Stimulated activated CD8-positive, alpha-beta memory T cell treated with anti-CD3 and anti-CD28 coated beads, Interleukin-7, amount 100 ng/mL, for 48 hours (primary cell): ENCODE measurements at places on chromosomes 13 and 19.
A peak's percentile ranks its signal among the peaks of the same experiment; 100 is the strongest.

- no peak for DNase-seq
These were observed 19.6 kb upstream of the C19orf33 start for GRCh38 chr19:38284422-38284821.

GRCh38 chr13:43761616-43762315 lies 25.0 kb downstream of the ENOX1 start:
- no peak for DNase-seq

DNA sequence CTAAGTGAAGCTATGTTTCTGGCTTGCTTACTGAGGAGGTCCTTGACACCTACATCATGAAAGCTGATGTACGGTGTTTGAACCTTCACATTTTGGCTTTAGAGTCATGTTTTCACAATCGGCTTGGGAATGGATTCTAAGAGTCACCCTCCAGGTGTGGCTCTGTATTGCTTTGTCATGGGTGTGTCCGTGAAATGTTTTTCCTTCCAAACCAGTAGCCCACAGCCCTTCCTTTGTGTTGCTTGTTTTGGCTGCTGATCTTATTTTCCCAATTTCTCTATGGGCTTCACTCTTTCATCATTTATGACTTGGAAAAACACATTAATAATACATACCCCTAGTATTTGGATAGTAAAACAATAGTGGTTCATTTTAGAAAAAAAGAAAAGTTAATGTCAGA lies 240.6 kb downstream of the GGACT start:
- DNase-seq, result no peak

GRCh38 chr19:48608798-48609263 lies 2.3 kb downstream of the SPACA4 start:
- no peak for DNase-seq

GRCh38 chr13:43444081-43444480 lies 342.7 kb downstream of the ENOX1 start:
- DNase-seq, result no peak

DNA sequence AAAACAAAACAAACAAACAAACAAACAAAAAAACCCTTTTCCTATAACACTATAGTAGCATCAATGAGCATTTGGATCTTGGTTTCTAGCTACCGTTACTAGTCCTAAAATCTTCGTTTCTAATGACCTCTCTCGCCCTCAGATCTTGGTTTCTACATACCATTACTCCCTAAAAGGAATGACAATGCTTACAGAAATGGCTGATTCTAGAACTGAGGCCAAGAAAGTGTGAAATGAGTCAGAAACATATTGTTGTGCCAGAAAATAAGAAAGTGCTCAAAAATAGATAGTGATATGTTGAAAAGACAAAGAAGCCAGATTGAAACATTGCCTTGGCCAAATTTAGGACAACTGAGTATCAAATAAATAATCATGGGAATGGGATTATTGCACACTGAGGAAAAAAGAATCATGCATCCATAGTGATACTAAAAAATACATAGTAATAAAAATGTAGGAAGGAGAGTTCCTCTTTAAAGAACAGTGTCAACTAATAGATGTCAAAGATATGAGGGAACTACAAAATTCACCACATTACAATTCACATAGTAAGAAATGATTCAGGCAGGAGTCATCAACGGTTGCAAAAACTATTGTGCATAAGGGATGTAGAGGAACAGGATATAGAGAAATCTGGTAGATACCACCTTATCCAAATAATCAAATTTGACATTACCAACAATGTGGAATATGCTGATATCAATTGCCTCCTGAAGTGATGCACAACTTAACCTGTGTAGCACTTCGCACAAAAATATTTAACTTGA lies 386.6 kb downstream of the DIAPH3 start:
- DNase-seq, result no peak

GRCh38 chr13:53142306-53142705 lies 113.7 kb downstream of the OLFM4 start:
- no peak for DNase-seq

DNA sequence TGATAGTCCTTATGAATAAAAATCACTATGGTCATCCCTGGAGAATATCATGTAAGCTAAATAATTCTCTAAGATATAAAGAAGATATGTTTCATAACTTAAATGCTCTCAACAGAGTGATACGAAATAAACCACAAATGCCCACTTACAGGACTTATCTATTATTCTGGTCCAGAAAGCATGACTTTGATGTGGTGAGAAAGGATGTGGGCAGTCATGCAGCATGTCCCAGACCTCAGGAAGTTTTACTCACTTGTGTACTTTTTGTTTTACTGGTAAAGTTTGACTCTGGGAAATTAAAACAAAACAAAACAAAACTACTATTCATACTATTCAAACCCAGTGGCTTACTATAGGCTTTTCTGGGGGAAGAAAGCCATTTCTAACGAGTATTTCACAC lies 483.2 kb upstream of the SLITRK6 start:
- DNase-seq, result no peak

DNA sequence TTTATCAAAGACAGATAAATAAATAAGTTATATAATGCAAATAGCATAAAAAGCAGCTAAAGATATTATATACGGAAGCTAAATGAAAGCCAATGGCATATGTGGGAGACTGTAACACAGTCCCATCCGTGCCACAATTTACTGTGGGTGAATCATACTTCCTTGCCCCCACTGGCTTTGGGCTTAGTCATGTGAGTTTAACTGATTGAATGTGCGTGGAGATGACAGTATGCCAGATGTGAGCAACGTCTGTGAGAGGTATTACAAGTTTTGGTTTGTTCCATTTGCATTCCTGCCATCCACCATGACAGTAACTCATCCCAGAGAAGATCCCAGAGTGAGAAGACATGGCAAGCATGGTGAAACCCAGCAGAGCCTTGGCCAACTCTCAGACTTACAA lies 340.0 kb downstream of the SUCLA2 start:
- DNase-seq, result no peak

- DNase-seq, result no peak
These were observed 157.6 kb downstream of the FOXO1 start for GRCh38 chr13:40508767-40509342.

GRCh38 chr13:75645141-75645540 lies 9.0 kb downstream of the LMO7 start:
- no peak for DNase-seq

GRCh38 chr13:49616676-49617065 lies 11.6 kb upstream of the ARL11 start:
- no peak for DNase-seq

DNA sequence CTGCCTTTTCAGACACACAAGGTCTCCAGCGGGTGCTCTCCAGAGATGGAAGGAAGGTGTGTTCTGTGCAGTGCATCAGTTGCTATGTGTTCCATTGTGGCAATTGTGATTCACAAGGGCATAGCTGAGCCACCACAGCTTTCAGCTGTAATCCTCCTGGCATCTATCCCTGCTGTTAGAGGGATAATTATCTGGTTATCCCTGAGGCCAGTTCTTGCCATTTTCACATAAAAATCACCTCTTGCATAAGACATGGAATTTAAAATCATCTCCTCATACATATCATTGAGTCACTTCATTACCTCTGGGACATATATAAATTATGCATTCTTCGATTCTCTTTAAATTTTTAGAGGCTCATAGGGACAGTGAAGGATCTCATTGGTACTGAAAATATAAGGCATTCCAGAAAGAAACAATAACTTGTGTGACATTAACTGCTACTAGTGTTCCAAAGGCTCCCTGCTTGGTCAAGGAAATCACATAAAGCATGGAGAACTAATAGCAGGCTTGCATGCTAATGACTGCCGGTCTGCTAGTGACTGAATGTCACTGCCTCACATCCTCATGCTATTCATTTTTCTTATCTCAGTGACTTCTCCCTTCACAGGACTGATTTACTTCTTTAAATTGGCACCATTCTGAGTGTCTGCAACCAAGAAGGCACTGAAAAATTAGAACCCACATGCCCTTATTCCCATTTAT lies 214.0 kb downstream of the ENOX1 start:
- no peak for DNase-seq

GRCh38 chr13:111345682-111346081 lies 25.2 kb downstream of the TEX29 start:
- no peak for DNase-seq

DNA sequence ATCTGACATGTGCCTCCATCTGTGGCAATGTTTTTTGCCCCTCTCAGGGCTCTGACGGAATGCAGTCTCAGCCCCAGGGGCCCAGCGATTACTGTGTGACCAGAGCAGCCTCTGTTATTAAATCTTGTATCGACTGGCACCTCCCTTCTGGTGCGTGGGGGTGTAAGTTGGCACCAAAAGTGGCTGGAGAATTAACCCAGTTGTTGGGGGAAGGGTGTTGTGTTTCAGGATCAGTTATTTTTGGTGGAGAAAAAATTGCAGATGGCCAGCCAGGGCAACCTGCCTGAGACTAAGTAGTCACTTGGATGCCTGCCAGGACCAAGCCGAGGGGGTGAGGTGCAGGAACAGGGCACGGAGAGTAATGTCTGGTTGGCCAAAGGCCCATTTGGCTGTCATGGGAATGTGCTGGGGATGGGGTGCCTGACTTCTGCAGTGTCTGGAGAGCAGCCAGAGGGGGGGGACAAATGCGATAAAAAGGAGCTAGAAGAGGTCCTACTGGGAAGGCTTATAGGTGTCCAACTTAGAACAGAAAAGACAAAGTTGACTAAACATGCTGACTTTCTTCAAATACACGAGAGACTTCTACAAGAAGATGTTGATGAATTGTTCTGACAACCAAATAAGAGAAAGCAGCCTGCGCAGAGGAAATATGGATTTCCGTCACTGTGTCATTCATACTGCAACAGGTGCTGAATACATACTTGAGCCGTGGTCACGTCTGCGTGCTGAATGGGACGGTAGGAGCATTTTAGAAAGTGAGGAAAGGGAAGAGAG lies 69.8 kb downstream of the SIAH3 start:
- DNase-seq, result no peak

GRCh38 chr13:78998630-78999315 lies 339.8 kb upstream of the OBI1 start:
- DNase-seq, result no peak

- DNase-seq, result peak; percentile 66
These were observed 1.1 kb downstream of the ISYNA1 start for GRCh38 chr19:18436671-18437490.

DNA sequence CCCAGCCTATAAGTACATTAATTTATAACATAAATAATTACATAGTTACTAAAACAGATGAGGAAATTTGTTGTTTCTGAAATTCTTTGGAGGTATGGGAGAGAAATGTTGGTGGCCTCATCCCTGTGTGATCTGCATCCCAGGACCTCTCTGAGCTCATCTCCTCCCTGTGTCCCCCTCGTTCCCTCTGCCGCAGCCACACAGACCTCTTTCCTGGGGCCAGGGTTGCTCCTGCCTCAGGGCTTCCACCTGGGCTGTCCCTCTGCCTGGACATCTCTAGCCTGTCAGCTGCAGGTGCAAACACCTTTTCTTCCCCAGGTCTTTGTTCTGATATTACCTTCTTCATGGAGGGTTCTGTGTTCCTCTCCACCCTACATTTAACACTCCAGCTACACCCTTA lies 3.9 kb downstream of the ZNF766 start:
- no peak for DNase-seq

GRCh38 chr19:18683958-18684641 lies 620 bp downstream of the CRTC1 start:
- no peak for DNase-seq

- DNase-seq, result no peak
These were observed 68.5 kb downstream of the INSR start for GRCh38 chr19:7225741-7226140.

DNA sequence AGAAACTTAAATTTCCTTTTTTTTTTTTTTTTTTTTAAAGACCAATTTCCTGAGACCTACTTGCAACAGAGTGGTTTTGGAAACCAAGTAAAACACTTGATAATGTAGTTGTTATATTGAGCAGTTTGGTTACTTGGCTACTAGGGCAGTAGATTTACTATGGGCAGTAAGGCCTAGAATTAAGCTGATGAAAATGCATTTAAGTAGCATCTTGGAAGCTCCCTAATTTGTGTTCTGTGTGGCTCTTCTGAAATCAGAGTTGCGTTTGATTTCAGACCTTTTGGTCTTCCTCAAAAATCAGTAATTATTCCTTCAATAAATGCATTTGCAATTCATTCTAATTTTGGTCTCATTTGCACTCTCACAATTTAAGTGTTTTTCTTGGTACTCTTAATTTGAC lies 810 bp downstream of the GPR180 start:
- DNase-seq, result no peak
